ENCODE measurements at places on chromosomes 1 and 21.

GRCh38 chr1:1614204-1614953 lies 921 bp upstream of the MIB2 start:
- DNase-seq = no peak

- no peak for DNase-seq
Observed at GRCh38 chr1:182587666-182588499, 1.2 kb downstream of the RNASEL start.

GRCh38 chr1:43309405-43310025 lies 8.7 kb downstream of the TIE1 start:
- no peak for DNase-seq

- DNase-seq = no peak
Observed at GRCh38 chr21:38329162-38329561, 72.4 kb downstream of the KCNJ15 start.

- no peak for DNase-seq
Observed at GRCh38 chr1:210236386-210236839, 3.8 kb downstream of the SERTAD4 start.

- DNase-seq = no peak
Observed at GRCh38 chr1:211091867-211092266, 42.1 kb downstream of the KCNH1 start.

DNA sequence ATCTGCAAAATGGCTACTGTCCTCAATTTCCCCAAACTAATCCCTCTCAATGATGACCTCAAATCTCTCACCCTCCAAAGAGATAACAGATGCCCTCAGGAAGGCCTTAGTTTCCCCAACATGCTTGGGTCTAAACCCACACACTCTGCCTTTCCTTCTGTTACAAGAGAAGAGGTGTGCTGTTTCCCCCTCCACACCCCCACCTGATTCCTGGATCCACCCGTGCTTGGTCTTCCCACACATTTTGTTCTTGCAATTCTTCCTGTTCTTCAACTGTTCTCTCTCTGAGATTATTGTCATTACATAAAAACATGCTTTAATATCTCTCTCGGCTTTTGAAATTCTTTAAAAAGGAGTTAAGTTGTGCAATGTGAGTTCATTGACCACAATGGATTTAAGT lies 5.7 kb upstream of the CBR3 start:
- DNase-seq = no peak

- no peak for DNase-seq
Observed at GRCh38 chr21:39451332-39452206, at the start of gene SH3BGR. TSS of gene SH3BGR (plus strand) at chr21:39451970. CDS start at chr21:39452097, 127 bp downstream.

- no peak for DNase-seq
Observed at GRCh38 chr1:209241487-209241886, 342.0 kb upstream of the CAMK1G start.

- DNase-seq = no peak
Observed at GRCh38 chr1:40339420-40340323, 22.6 kb upstream of the COL9A2 start.

DNA sequence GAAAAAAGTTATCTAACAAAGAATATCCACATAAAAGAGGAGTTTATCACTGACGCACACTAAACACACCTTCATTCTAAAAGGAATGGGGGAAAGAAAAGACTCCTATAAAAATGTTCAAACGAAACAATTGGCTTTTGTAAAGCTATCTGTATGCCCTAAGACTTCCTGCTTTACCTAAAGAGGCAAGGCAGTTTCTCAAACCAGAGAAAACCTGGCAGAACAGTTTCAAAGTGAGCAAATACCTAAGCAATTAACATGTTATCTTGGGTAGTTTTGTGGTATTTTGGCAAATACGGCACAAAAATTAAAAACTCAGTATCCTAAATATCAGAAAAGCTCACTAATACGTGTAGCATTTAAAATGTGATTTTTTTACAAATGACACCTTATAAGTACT lies 1.9 kb downstream of the PUM1 start:
- DNase-seq = no peak

GRCh38 chr1:71651214-71651613 lies 570.4 kb upstream of the ZRANB2 start:
- DNase-seq = no peak

DNA sequence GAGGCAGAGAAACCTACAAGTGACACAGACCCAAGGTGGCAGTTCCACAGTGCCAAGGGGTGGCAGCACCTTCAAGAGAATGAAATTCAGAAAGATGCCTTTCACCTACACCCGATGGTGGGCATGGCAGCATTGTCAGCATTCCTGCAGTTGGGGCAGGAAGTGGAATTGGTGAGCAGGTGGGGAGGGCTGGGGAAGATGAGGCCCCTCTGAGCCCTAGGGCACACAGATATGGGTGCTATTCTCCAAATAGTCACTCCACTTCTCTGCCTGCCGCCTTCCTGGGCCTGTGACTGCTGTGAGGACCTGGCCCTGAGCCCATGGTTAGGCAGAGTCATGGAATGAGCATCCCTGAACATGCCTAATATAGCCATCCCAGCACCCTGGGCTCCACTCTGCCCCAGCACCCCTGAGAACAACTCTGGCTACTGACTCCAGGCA lies 8.3 kb downstream of the SHISA4 start:
- no peak for DNase-seq

DNA sequence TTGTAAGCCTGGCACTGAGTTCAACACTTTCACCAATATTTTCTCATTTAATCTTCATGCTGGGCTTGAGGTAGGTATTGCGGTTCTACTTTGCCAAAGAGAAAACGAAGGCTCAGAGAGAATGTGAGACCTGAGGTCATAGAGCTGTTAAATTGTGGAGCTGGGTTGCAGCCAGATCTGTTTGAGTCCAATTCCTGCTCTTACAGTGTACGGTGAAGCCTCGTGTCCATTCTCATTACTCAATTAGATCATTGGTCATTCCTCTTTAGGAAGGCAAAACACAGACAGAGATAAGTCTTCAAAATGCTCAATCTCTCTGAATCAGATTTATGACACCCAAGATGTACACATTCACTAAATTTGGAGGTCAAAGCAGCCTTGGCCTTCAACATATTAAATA lies 559.0 kb upstream of the DAB1 start:
- no peak for DNase-seq

DNA sequence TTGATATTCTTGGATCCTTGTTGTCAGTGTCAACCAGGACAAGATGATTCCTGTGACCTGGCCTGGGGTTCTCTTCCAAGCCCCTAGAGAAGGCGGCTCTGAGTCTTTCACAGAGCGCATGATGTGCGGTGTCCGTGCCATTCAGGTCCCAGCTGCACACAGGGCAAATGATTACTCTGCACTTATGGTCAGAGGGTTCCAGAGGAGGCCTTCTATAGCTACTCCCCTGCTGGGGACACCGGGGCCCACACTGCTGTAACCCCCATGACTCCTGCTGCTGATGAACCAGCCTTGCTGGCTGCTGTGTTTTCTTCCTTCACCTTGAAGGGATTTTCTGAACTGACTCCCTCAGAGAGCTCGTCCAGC lies 1.5 kb downstream of the PTGFRN start:
- DNase-seq = no peak

DNA sequence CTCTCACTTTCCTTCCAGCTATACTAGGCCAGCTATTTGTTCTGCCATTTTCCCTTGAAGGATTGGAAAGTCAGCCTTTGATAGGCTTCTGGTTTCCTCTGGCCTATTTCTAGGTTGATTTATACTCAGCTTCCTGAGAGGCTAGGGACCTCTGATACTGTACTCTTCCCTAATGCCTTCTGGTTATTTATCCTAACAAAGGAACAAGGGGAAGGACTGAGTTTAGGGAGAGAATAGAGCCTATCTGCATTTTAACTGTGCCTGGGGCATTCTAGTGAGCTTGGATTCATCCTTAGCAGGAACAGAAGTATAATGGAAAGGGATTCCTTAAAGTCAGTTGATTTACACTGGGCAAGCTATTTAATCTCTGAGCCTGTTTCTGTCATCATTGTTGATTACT lies 11.8 kb upstream of the TMEM39B start:
- DNase-seq = no peak

DNA sequence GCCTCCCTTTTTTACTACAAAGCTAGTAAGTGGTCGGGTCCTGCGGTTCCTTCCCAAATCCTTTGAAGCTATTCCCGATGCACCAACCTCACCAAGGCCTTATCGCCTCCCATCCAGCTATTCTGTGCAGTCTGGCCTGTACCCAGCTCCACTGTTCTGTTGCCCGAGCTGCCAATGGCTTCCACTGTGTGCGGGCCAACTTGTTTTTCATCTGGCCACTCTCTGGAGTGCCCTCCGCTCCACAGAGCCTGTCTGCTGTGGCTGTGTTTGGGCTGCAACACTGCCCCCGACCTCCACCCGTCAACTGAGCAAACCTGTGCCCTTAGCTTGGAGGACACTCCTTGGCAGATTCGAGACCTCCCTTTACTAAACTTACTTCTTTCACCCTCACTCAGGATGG lies 125.0 kb downstream of the KIAA0319L start:
- no peak for DNase-seq

- DNase-seq = no peak
Observed at GRCh38 chr1:166174108-166174507, 7.3 kb upstream of the FAM78B start.

GRCh38 chr1:55815745-55816455 lies 600.7 kb upstream of the USP24 start:
- DNase-seq = no peak

- no peak for DNase-seq
Observed at GRCh38 chr21:37276377-37276776, 9.2 kb upstream of the VPS26C start.

DNA sequence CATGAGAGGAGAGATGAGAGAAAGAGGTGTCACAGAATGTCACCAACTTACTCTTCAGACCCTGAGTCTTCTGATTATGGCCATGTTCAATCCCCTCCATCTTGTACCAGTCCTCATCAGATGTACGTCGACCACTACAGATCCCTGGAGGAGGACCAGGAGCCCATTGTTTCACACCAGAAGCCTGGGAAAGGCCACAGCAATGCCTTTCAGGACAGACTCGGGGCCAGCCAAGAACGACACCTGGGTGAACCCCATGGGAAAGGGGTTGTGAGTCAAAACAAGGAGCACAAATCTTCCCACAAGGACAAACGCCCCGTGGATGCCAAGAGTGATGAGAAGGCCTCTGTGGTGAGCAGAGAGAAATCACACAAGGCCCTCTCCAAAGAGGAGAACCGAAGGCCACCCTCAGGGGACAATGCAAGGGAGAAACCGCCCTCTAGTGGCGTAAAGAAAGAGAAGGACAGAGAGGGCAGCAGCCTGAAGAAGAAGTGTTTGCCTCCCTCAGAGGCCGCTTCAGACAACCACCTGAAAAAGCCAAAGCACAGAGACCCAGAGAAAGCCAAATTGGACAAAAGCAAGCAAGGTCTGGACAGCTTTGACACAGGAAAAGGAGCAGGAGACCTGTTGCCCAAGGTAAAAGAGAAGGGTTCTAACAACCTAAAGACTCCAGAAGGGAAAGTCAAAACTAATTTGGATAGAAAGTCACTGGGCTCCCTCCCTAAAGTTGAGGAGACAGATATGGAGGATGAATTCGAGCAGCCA lies 8.0 kb downstream of the ELOA start:
- DNase-seq = no peak

DNA sequence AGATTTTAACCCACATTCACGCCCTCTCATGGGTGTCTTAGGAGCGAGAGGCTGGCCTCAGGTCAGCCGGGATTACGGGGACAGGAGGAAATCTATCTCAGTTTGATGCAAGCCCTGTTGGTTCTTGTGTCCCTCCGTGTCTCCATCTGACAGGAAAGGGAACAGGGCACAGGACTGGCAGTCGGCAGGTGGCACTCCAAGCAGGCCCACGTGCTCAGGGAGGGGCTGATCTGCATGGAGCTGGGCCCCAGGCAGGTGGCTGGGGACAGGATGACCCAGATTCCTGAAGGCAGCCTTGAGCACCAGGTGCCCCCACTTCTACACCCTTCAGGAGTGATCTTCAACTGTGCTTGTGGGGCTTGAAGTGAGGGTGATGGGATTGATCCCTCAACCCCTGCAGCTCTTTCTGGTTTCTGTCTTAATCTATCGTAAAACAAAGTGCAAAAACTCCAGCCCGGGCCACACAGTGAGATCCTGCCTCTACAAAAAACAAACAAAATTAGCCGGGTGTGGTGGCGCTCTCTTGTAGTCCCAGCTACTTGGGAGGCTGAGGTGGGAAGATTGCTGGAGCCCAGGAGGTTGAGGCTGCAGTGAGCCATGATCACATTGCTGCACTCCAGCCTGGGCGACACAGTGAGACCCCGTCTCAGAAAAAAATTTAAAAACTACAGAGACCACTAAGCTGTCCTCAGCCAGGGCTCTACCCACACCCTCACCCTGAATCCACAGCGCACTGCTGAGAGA lies 8.3 kb downstream of the PLEKHG5 start:
- no peak for DNase-seq

GRCh38 chr21:28431022-28431421 lies 561.7 kb downstream of the LTN1 start:
- DNase-seq = no peak

DNA sequence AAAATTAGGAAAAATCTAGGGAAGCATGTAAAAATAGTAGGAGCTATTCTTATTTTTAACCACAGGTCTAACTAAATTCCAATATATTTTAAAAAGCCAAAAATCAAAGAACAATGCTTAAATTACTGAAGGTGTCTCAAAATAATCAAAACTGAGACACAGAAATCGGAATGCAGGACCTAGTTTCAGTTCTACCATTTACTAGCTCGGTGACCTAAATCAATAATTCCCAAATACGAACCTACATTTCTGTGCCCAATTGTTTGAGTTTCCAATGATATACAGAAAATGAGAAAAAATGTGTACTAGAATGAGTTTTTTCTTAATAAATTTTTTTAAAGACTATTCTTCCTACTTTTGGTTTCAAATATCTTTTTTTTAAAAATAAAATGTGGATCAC lies 37.4 kb downstream of the ANKRD13C start:
- no peak for DNase-seq

GRCh38 chr21:36034211-36034913 lies 26.0 kb downstream of the SETD4 start:
- no peak for DNase-seq

DNA sequence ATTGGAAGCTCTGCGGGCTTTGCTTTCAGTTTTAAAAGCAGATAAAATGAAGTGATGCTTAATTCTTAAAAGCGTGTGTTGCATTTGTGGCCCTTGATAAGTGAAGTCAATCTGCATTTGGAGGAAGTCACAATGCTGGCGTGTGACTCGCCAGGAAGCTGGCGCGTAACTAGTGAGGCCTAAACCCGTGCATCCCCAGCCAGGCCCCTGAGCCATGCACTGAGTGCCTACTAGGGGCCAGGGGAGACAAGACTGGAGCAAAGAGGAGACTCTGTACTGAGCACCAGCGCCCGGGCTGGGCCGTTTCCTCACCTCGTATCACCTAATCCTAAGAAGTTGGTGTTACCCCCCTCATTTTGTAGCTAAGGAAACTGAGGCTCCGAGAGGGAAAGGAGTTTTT lies 4.6 kb upstream of the DDOST start:
- DNase-seq = no peak

GRCh38 chr1:21514245-21514644 lies 5.0 kb downstream of the ALPL start:
- no peak for DNase-seq

Measured in stimulated activated CD4-positive, alpha-beta T cell treated with anti-CD3 and anti-CD28 coated beads, Interleukin-1b, Interleukin-23, amount 100 ng/mL, for 4 hours (primary cell).